Stimulated activated CD8-positive, alpha-beta memory T cell treated with anti-CD3 and anti-CD28 coated beads, Interleukin-7, amount 100 ng/mL, for 24 hours (primary cell): ENCODE measurements at places on chromosomes 2 and 18.

GRCh38 chr2:69989441-69990105 lies 28.1 kb upstream of the ASPRV1 start:
- no peak for DNase-seq

DNA sequence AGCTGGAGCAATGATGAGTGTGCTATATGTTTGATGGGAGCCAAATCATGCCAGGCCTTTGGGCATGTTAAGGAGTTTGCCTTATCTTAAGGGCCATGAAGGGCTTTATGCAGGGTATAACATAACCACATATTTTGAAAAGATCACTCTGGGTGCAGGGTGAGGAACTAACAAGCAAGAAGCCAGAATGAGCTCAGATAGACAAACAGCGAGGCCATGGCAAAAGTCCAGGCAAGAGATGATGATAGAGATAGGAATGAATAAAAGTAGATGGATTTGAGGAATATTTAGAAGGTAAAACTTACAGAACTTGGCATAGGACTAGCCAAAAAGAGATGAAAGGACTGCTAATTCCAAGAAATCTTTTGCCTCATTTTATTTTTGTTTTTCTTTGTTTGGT lies 6.7 kb downstream of the GALNT3 start:
- no peak for DNase-seq

- DNase-seq: no peak
Observed at GRCh38 chr2:225013425-225014365, 28.6 kb downstream of the DOCK10 start.

- no peak for DNase-seq
Observed at GRCh38 chr2:114642988-114643553, 200.6 kb downstream of the DPP10 start.

- no peak for DNase-seq
Observed at GRCh38 chr18:32355896-32356295, 114.8 kb downstream of the GAREM1 start.

GRCh38 chr2:39218391-39218790 lies 25.4 kb downstream of the CDKL4 start:
- no peak for DNase-seq

GRCh38 chr2:102737431-102737830 lies 24.4 kb upstream of the TMEM182 start:
- DNase-seq: no peak

GRCh38 chr2:11787991-11788390 lies 41.6 kb downstream of the LPIN1 start:
- DNase-seq: no peak

- no peak for DNase-seq
Observed at GRCh38 chr2:69103419-69103818, 90.4 kb downstream of the ANTXR1 start.

DNA sequence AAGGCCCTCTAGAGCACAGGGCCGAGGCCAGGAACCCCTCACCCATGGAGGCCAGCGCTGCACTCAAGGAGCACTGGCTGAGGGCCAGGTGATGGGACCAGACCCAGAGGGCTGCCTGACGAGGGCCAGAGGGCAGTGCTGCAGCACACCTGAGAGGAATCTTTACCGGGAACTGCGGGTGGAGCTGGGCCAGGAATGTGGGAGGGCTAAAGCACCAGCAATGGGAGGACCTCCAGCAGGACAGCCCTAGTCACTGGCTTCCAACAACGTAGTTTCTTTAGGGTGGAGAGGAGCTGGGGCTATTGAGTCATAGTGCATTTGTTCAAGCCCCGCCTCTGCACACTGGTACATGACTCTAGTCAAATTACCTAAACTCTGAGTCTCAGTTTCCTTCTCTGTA lies 143.4 kb downstream of the TMEM17 start:
- DNase-seq: no peak

GRCh38 chr2:168731002-168731401 lies 71.4 kb upstream of the NOSTRIN start:
- no peak for DNase-seq

- DNase-seq: no peak
Observed at GRCh38 chr2:62844311-62845090, 139.0 kb downstream of the EHBP1 start.

DNA sequence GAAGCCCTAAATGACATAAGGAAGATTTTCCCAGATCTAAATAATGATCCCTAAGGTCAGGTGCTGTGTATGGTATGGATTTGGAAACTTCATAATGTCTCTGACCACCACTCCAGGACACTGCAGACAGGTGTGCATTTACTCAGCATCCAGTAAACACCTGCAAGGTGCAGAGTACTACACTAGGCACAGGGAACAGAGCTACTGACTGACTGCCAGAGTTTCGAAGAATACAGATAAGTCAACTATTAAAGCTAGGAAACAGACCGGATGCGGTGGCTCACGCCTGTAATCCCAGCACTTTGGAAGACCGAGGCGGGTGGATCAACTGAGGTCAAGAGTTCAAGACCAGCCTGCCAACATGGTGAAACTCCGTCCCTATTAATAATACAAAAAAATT lies 65.0 kb downstream of the ATP8B1 start:
- DNase-seq: no peak

GRCh38 chr2:50872543-50872942 lies 159.4 kb downstream of the NRXN1 start:
- DNase-seq: no peak

DNA sequence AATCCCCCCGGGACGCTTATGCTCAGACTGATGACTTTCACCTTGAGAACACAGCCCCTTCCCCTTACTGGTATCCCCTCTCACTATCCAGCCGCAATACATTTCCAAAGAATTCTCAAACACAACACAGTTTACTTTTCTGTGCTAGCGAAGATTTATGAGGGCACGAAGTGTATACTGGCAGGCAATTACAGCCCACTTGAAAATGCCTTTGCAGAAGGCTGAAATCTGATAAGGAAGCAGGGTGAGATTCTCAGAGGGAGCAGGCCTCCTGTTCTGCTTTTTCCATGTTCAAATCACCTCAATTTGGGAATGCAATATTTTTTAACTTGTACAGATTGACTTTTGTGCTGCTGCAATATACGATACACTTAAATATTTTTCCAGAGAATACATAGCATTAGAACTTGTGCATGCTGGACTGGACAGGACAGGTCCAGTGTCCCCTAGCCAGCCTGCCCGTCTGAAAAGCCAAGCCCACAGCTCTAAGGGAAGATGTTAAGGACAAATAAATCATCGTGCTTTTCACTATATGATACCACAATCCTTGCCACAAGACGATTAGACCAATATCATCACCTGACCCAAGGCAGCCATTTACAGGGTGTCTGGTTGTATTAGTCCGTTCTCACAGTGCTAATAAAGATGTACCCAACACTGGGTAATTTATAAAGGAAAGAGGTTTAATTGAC lies 262.1 kb downstream of the EPHA4 start:
- DNase-seq: no peak

DNA sequence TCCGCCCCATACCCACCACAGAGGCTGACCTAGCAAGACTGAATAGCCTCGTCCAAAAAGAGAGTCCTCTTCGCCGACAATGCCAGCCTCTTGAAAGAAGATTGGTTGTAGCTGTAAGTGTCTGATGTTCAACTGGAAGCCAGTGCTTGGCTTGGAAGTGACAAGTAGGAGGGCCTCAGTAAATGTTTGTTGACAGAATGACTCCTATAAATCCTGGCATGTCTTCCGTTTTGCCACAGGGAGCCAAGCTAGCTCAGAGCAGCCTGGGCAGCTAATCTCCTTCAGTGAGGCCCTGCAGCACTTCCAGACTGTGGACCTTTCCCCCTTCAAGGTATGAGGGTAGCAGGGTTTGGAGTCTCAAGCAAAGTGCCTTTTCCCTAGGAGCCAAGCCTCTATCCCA lies 14.9 kb downstream of the ELMOD3 start:
- DNase-seq: no peak

GRCh38 chr2:168851674-168852320 lies 38.4 kb downstream of the SPC25 start:
- no peak for DNase-seq

- DNase-seq: no peak
Observed at GRCh38 chr2:217705461-217705860, 297.3 kb downstream of the TNS1 start.
